ENCODE measurements at places on chromosomes 3 and 15.

DNA sequence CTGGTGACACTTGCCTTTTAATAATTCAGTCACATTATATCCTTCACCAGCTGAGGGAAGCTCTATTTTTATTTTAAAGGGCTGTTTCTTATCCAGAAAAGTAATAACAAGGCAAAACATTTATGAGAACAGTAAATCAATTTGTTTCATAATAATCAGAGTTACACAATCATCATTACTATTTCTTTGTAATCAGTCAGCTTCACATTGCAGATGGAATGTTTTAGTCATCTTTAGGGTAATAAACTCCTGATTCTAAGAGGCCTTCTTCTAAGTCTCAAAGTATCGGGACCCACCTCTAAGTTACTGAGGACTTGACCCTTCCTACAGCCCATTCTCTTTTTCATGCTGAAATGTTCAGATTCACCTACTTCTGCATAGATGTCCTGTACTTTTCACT lies 298.3 kb upstream of the TGFBR2 start:
- no peaks in the 10 kb centered on the region for H3K4me1 ChIP-seq
- no peak for DNase-seq
- no peaks in the 10 kb centered on the region for H3K27me3 ChIP-seq
- no peak overlapping the region for H3K4me3 ChIP-seq
- no peaks in the 10 kb centered on the region for H3K36me3 ChIP-seq

DNA sequence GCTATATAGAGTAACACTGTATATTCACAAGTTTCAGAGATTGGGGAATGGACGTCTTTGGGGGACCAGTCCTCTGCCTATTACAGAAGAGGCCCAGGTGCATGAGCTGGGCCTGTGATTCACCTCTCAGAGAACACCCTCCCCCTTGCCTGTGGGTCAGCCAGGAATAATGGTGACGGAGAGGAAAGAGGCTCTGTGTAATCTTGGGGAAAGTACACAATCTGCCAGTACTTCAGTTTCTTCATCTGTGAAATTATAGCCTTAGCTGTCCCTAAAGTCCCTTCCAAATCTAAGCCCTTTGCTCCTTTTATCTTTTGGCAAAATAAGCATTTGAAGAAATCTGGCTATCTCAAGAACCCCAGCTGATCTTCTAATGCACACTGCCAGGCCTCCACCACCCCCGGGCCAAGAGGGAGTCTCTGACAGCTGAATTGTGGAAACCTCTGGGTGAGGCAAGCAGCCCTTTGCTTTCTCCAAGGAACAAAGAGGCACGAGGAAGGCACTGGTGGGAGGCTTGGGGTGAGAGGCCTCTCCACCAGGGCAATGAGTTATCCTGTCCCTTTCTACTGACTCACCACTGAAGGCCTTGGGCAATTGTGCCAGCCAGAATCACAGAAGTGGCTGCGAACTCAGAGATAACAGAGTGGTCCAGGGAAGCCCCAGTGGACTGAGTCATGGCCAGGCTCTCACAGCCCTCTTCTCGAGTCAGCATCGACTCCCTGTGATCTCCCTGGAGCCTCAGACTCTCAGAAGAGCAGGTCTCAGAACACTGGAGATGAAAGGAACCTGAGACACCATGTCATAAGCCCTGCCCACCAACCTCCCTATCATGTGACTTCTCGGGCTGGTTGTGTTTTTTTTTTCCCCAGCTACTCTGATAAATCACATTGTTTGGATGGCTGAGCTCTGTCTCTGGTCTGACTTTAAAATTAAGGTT lies 31.8 kb downstream of the CCNL1 start:
- DNase-seq: no peak
- no peak overlapping the region for H3K4me3 ChIP-seq
- H3K27me3 ChIP-seq: no peaks in the 10 kb centered on the region
- no peaks in the 10 kb centered on the region for H3K36me3 ChIP-seq
- H3K4me1 ChIP-seq: peaks cover 12% of the 10 kb centered on the region
- peak overlapping the region; percentile 80 for H3K27ac ChIP-seq

DNA sequence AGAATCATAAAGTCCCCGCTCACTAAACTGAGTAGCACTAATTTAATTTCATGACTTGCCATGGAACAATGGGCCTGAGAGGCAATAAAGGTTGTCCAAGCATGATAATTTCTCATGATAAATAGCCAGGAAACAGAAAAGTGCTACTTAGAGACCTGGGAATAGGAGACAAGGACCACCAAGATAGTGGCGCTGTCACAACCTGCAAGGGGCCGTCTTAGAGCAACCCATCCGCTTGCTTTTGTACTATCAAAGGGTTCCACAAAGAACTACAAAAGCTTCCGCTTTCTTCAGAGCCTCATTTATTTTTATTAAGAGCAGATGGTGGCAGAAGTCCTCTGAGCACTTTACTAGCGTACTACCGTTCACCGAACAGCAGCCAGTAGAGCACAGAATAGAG lies 421.7 kb upstream of the GRM7 start:
- no peaks in the 10 kb centered on the region for H3K27me3 ChIP-seq
- no peaks in the 10 kb centered on the region for H3K4me1 ChIP-seq
- no peak for DNase-seq
- H3K4me3 ChIP-seq: no peak overlapping the region

DNA sequence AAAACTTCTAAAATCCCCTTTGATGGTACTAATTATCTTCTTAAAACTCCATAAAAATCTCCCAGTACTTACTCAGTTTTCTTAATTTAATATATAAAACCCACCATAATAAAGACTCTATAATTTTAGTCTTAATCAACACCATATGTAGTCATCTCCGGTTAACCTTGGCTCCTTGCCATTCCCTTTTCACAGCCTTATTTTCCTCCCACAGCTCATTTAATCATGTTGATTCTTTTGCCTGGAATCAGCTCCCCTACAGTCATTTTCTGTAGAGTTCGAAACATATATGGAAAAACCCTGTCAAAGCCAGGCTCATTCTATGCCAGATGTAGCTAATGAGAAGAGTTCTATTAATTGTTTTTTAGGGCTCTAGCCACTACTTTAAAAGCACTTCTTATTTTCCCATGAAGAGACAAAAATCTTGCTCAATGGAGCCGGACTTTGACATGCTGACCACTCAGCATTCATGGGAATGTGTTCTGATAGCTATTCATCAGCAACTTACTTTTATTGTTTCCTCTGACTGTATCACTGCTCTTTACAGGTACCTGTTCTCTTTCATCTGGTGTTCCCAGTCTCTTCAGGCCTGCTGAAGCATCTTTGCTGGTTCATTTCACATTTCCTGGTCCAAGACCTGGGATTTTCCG lies 573.4 kb downstream of the NAALADL2 start:
- peaks cover 15% of the 10 kb centered on the region for H3K4me1 ChIP-seq
- H3K27me3 ChIP-seq: no peaks in the 10 kb centered on the region
- H3K36me3 ChIP-seq: no peaks in the 10 kb centered on the region
- peak overlapping the region; percentile 75 for H3K27ac ChIP-seq
- DNase-seq: peak; percentile 31

- peaks cover 12% of the 10 kb centered on the region for H3K4me1 ChIP-seq
- no peak overlapping the region for H3K4me3 ChIP-seq
- no peak for DNase-seq
- H3K27ac ChIP-seq: peak overlapping the region; percentile 99
These were observed 1.8 kb upstream of the SNAP23 start for GRCh38 chr15:42493679-42494078.

DNA sequence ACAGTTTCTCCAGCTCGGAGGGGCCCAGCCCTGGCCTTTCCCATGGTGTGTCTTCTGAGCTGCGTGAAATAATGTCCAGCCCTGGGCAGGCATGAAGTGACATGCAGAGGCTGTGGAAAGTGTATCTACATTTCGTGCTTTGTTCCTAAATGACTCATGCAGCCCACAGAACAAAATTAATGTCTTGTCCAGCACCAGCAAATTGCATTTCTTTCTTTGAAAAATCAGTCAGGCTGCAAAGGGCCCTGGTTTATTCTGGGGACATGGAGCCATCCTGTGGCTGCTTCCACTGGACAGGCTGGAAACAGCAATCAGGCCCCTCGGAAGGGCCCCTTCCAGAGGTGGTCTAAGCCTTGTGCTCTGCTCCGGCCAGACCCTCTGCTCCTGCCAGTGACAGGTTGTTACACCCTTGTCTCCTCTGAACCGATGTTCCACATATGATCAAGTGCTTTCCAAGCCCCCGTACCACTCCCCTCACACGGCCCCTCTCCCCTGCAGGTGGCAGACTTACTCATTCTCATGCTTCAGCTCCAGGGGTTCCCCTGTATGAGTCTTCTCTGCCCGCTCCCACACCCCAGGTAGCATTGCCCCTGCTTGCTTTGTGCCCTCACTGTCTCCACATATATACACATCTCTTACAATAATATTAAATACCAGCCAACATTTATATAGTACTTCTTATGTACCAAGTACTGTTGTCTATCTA lies 33.7 kb downstream of the CRYGS start:
- no peak overlapping the region for H3K4me3 ChIP-seq
- H3K36me3 ChIP-seq: no peaks in the 10 kb centered on the region
- H3K4me1 ChIP-seq: peaks cover 2% of the 10 kb centered on the region

DNA sequence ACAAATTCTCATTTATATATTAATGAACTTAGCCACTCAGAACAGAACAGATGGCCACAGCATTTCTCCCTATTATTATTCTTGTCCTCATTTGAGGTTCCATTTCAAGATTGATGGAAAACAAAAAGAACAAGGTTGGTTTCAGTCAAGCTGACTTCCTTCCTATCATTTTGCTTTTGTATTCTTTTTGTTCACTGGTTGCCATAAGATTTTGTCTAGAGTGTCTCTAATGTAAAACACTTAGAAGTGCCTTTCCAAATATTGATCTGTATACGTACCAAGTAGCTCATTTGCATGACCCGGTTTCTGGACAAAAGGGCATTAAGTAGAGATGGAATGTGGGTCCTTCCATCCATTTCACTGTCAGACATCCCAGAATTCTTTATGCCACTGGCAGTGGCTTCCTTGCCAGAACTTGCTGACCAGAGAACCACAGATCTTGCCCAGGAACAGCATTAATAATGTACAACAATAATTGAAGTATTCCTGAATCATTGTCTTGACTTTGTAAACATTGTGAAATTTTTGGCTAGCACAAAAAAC lies 63.8 kb downstream of the PEX5L start:
- H3K27me3 ChIP-seq: no peaks in the 10 kb centered on the region
- H3K36me3 ChIP-seq: no peaks in the 10 kb centered on the region
- no peak overlapping the region for H3K27ac ChIP-seq
- no peaks in the 10 kb centered on the region for H3K4me1 ChIP-seq

GRCh38 chr3:22729212-22729611 lies 473.9 kb upstream of the UBE2E2 start:
- no peaks in the 10 kb centered on the region for H3K4me1 ChIP-seq
- no peaks in the 10 kb centered on the region for H3K27me3 ChIP-seq
- H3K4me3 ChIP-seq: no peak overlapping the region
- H3K27ac ChIP-seq: no peak overlapping the region
- no peak for DNase-seq

DNA sequence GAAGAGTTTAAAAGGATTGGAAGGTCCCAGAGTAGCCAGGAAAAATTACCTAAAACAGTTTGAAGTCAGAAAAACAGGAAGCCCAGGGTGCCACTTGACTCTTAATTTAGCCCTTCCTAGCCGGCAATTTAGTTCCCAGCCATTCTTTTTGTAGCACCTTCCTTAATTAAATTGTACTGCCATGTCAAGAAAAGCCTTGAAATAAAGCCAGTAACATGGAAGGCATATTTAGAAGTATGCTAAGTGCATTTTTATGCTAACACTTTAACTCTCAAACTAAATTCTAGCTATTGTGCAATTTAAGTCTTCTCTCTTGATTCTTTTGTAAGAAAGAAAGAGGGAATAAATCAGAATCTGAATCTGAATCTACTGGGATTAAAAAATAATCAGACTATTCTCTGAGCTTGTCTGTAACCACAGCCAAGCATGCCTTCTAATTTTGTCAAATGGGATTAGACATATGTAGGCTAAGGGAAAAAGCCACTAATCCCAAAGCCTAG lies 43.2 kb downstream of the MAP3K13 start:
- H3K4me3 ChIP-seq: no peak overlapping the region
- H3K36me3 ChIP-seq: no peaks in the 10 kb centered on the region
- no peak overlapping the region for H3K27ac ChIP-seq
- H3K4me1 ChIP-seq: peaks cover 24% of the 10 kb centered on the region
- DNase-seq: no peak
- H3K27me3 ChIP-seq: no peaks in the 10 kb centered on the region

DNA sequence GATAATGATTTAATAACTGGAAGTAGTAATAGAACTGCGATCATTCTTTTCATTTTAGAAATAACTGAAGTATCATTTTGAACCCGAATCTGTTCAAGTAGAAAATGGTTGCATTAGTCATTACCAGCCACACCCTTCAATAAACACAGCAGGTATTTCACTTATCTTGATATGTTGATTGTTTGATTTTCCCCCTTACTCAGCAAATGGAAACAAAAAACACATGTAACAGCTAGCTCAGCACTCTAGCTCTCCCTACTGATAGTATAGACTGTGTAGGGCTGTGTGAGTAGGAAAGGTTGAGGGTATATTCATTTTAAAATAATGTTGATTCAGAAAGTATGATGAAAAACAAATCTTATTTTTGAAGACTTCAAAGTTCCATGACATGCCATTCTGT lies 1.1 kb upstream of the GPR149 start:
- H3K27ac ChIP-seq: no peak overlapping the region
- no peaks in the 10 kb centered on the region for H3K36me3 ChIP-seq
- H3K27me3 ChIP-seq: peaks cover 22% of the 10 kb centered on the region
- no peaks in the 10 kb centered on the region for H3K4me1 ChIP-seq
- no peak for DNase-seq
- H3K4me3 ChIP-seq: no peak overlapping the region

DNA sequence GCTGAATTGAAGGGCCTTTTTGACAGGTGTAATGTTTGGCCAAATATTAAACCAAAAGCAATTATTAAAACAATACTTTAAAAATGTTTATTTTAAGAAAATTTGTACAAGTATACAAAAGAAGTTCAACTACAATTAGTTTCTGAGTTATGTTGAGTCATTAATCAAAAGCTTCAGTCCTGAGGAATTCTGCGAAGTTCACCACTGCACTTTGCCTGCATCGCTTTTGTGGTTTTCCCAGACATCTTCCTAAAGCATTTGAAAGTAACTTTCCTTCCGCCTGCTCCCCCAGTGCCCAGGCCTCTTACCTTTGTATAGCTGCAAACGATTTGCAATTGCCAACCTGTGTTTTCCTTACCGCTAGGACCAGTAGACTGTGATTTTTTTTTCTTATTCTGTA lies 69.5 kb downstream of the KCNAB1 start:
- no peaks in the 10 kb centered on the region for H3K27me3 ChIP-seq
- no peaks in the 10 kb centered on the region for H3K36me3 ChIP-seq
- H3K27ac ChIP-seq: peak overlapping the region; percentile 90
- DNase-seq: no peak
- peaks cover 14% of the 10 kb centered on the region for H3K4me1 ChIP-seq

GRCh38 chr3:30688776-30689641 lies 82.6 kb downstream of the TGFBR2 start:
- peaks cover 56% of the 10 kb centered on the region for H3K36me3 ChIP-seq
- peak; percentile 71 for DNase-seq
- H3K4me1 ChIP-seq: peaks cover 31% of the 10 kb centered on the region
- peak overlapping the region; percentile 80 for H3K27ac ChIP-seq

GRCh38 chr15:73352082-73352481 lies 16.7 kb downstream of the HCN4 start:
- no peak overlapping the region for H3K27ac ChIP-seq
- H3K4me1 ChIP-seq: no peaks in the 10 kb centered on the region
- no peaks in the 10 kb centered on the region for H3K36me3 ChIP-seq
- H3K4me3 ChIP-seq: no peak overlapping the region
